ENCODE measurements at places on chromosomes 1 and 21. TPM values are rescaled to one million over a fixed set of nuclear protein-coding genes. Genes with fewer than 3 reads are reported as not detected.

The AK5 gene
- not detected for total RNA-seq

The BCL2L15 gene
- 8.4 TPM for total RNA-seq

The ASCL5 gene
- not detected for total RNA-seq

The TIE1 gene
- total RNA-seq = 4.1 TPM

The CSMD2 gene
- 0.08 TPM for total RNA-seq

The KRTAP13-2 gene
- not detected for total RNA-seq

The NBL1 gene
- 93.5 TPM for total RNA-seq

The ANGPTL3 gene
- not detected for total RNA-seq

The ZSWIM5 gene
- 0.56 TPM for total RNA-seq

The PRAMEF20 gene
- not detected for total RNA-seq

The TNNT2 gene
- 3.9 TPM for total RNA-seq

The NES gene
- total RNA-seq = 3.0 TPM

The RGS16 gene
- total RNA-seq = 1.3 TPM

The SMCP gene
- not detected for total RNA-seq

Measured in esophagus mucosa (tissue), 1 donor.